SK-N-DZ (cell line): ENCODE measurements at places on chromosomes 11 and 22.

DNA sequence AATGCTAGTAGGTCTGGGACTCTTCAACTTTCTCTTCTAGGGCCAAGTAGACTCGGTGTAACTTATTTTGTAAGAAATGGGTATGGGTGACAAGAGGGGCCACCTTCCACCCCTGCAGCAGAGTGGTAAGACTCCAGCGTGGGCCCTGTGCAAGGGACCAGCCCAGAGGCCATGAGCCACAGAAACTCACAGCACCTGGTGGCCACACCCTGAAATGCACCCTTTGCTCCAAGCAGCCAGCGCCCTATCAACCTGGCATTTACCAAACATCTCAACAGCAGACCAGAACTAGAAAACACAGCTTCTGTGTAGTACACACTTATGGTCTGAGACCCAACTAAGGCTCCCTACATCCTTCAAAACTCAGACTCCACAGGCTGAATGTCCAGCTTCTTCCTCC, 5.7 kb downstream of the CDCA5 start:
- peak; percentile 60 for DNase-seq

DNA sequence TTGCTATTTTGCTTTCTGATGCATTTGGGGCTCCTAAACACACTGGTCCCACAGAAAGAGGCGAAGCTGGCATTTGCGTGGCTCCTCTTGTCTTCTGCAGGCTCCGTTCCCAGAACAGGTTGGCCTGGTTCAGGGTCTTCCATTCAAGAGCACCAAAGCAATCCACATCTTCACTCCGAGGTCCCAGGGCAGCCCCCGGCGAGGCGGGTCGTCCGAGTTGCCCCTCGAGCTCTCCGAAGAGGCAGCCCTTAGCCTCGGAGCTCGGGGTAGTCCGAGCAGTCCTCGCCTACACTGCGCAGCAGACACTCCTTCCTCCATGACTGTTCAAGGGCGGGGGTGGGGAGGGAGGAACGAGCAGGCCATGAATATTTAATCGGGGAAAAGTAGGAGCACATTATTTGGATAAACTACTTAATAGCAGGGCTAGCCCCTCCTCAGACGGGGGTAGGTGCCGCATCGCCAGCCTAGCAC, 321.3 kb downstream of the BLID start:
- DNase-seq, result no peak

GRCh38 chr11:1060852-1061616, 13.6 kb upstream of the MUC2 start:
- DNase-seq, result no peak

DNA sequence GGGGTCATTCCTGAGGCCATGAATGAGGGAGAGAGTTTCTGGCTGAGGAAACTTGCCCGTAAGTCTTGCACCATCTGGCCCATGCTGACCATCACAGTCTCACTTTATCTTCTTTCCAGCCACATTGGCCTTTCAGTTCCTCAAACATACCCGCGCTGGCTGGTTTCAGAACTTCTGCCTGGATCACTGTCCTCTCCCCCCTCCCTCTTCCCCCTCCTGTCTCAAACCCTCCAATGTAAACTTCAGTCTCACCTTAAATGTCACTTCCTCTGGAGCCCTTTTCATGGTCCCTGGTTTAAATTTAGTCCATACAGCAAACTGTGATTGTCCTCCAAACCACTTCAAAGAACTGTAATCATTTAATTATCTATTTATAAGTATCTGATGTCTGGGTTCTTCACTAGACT, 3.7 kb upstream of the TMEM109 start:
- DNase-seq, result no peak

DNA sequence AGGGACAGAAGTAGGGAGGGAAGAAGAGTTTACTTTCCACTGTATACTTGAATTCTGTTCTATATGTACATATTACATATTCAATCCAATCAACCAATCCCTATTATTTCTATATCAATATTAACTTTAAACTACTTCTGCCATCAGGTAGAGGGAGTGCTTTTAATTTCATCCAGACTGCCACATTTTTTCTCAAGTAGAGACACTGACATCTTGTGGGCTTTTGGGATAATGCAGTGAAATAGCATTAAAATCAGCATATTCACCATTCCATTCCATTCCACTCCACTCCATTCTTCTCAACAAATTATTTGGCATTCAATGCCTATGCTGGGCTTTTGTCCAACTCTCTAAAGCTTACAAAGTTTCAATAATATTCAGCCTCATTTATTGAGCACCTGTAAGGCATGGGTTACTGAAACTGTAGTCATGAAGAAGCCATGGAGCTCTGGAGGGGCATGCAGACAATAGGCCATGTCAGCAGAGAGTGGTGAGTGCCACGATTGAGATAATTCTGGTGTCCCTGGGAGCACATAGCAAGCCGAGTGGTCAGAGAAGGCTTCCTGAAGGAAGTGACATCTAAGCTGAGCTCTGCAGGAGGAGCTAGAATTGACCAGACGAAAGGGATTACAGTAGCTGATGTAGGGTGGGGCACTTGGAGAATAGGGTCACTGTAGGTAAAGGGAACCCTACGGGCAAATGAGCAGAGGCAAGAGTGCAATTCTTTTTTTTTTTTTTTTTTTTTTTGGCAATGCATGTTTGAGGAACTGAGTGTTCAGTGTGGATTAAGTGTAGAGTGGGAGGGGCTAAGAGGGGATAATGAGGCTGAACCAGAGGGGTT, 12.8 kb upstream of the CLPB start:
- peak; percentile 75 for DNase-seq

- no peak for DNase-seq
Measured at GRCh38 chr11:28628412-28628811, 520.2 kb downstream of the METTL15 start.

DNA sequence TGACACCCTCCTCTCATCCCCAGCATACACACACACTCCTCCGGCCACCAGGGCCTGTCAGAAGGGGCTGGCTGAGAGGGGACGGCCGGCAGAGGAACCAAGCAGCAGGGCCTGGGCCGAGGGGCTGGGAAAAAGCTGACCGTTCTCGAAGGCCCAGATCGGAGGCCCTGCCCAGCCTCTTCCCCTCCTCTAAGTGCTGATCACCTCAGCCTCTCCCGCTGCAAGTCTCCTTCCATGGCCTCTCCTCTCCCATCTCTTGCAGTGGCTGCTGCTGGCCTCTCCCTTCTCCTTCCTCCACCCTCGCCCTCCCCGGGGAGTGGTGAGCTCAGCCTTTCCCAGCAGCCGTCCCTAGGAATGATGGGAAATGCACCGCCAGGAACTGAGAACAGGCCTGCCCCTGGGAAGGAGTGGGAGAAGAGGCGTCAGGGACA, 39.6 kb downstream of the ARRB1 start:
- DNase-seq, result peak; percentile 61

DNA sequence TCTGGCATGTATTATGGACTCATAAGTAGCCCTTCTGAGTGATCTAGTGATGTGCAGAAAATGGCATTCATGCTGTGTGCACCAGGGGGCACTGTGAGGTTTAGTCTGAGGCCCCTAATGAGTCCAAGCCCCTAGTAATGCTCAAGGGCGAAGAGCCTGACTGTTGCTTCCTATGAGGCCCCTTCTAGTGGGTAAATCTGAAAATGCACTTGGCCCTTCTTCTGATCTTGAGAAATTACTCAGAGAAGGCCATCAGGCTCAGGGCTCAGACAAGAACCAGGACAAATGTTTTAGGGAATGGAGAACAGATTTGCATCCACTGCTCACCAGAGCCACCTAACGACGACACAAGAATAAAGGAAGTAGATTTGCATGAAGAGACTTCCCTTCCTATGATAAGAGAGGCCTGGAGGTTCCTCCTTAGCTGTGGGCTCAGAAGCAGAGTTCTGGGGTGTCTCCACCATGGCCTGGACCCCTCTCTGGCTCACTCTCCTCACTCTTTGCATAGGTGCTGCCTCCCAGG, 75.8 kb downstream of the GGTLC2 start:
- DNase-seq, result peak; percentile 31

DNA sequence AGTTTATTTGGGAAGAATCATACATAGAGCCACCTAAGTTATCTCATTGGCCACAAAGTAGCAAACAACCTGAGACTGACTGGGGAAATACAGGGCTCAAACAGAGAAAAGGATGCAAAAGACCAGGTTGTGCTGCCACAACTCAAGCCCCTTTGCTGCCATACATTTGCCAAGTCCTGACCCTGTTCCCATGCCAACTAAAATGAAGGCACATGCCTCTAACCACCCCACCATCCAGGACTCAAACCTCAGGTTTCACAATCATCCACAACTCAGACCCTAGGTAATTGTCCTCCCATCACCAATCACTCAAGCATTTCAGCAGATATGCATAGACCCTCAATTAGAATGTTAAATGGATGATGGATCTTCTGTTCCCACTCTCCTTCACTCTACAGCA, 1.4 kb upstream of the MS4A1 start:
- DNase-seq, result no peak

- no peak for DNase-seq
Measured at GRCh38 chr11:68942095-68942620, 38.5 kb downstream of the IGHMBP2 start.

- DNase-seq, result no peak
Measured at GRCh38 chr22:44473166-44473565, 24.9 kb downstream of the RTL6 start.
